ENCODE measurements at places on chromosomes 4 and X.
A peak's percentile ranks its signal among the peaks of the same experiment; 100 is the strongest.

DNA sequence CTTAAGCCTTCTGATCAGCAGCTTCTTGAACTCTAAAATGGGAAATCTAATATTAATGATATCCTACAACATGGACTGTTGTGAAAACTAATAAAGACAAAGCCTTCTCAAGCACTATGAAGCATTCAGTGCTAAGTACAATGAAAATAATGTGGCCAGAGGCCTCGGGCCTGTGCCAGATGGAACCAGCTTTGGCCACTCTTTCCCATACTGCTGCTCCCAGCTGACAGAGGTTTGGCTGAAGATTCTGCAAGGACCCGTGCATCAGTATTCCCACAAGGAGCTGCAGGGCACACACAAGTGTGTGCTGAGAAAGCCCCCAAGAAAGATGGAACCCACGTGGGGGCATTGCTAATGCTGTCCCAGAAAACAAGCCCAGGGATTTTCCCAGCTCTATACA lies 60.5 kb upstream of the RPL34 start:
- DNase-seq: no peak

- DNase-seq: no peak
Measured at GRCh38 chr4:21885241-21885640, 63.3 kb downstream of the KCNIP4 start.

DNA sequence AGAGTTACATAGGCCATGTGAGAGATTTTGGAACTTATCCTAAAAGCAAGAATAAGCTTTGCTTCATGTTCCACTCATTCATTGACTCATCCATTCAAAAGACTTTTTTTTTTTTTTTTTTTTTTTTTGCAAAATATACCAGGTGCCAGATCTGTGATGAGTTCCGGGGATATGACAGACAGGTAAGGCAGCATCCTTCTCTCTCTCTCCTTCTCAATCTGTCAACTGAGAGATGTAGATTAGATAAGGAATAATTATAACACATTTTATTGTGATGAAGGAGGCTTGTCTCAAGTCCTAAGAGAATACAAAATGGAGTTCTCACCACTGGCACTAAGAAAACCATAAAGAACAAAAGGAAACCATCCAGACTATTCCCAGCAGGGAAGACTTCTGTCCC lies 190.2 kb upstream of the CPEB2 start:
- DNase-seq: no peak

- no peak for DNase-seq
Measured at GRCh38 chr4:75555294-75556164, at the start of gene ODAPH. ODAPH (plus strand) TSS chr4:75556066; CDS start chr4:75556083, 17 bp downstream.

DNA sequence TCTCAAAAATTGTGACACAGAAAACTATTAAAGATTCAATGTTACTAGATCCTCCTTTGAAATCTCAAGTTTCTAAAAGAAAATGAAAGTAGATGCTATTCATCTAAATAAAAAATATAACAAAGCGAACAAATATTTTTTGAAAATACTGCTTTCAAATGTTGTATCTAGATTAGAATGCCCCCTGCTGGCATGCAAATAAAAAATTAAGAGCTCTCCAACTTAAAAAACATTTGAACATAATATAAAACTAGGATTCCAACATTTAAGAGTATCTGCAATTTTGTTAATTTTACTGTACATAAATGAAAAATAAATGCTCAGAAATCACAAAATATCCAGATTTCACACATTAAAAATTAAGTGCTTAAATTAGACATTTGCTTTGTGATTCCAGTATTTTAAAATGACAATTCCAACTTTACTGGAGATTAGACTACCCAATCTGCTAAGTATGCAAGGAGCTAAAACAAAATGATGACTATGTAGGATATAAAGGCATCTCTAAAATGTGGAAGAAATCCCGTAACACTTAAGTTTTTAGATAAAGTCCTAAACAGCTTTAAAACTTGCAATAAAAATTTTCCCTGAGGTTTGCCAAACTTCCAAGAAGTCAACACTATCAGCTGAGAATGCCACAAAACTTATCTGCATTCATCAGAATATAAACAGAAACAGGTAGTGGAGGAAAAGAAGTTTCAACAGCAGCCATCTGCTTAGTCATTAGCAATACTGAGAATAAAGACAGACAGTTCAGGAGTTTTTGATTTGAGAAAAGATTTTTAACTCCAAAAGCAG lies 32.7 kb downstream of the DHX15 start:
- no peak for DNase-seq

DNA sequence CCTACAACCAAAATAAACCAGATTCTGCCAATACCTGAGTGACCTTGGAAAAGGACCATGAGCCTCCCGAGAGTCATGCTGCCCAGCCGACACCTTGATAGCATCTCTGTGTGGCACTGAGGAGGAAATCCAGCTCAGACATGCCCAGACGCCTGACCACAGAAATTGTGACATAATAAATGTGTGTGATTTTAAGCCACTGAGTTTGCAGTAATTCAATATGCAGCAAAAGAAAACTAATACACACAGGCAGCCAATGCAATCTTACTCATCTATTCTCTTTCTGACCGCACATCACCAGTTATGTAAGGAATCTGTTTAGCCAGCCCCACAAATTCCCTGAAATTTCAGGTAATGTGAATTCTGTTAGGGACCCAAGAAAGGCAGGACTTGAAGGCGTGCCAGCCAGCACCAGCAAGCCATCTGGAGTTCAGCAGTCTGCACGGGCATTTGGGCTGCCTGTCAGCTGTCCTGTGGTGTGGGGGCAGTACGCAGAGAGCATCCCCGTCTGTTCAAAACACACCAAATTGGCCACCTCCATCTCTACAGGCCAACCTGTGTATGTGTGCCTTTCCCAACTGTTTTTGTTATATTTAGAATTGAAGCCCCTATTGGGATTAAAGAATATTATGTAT lies 176.4 kb downstream of the NLGN4X start:
- DNase-seq: no peak

DNA sequence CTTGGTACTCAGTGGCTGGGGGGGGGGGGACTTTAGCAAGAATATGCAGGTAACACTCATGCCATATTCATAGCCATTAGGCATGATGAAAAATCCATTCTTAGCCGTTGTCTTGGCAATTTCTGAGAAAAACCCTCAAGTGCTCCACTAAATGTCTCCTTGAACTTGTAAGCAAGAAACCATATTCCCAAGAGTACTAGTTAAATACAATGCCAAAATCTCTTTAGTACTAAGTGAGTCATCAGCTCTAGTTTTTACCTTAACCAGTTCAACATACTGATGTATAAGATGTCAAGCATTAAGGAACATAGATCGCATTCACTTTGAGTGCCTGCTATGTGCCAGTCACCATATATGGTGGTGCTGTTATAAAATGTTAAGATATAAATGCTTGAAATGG lies 27.5 kb downstream of the UBE2D3 start:
- DNase-seq: no peak

GRCh38 chrX:17703201-17703600 lies 34.1 kb upstream of the SCML1 start:
- no peak for DNase-seq

DNA sequence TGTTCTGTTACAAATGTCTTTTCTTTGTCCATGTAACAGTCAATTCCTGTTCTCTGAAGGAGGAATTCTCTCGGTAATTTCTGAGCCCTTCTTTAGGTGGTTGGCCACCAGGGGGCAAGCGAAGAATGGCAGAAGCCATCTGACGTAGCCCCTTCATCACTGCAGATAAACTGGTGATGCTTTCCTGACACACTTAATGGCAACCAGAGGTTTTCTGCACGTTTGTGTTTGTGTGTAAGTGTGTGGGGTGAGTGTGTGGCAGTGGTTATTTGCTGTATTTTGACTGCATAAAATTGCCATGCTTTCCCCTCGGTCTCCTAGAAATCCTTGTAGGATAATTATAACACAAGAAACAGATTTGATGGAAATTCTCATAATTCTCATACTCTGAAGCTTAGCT lies 64.8 kb upstream of the STOX2 start:
- DNase-seq: peak; percentile 72

DNA sequence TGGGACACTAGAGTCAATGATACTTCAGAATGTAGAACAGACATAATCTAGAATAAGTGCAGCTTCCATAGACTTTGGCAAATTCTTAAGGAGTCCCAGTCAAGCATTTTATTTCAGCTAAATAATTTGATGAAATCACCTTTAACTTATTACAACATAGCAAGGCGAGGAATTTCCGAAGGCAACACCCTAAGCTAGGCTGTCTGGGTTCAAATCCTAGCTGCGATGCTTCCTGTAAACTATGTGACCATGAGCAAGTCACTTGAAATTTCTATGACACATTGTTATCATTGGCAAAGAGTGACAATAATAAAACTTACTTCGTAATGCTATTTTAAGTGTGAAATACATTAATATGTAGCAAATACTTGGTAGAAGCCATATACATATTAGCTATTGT lies 679.1 kb downstream of the DMD start:
- no peak for DNase-seq

DNA sequence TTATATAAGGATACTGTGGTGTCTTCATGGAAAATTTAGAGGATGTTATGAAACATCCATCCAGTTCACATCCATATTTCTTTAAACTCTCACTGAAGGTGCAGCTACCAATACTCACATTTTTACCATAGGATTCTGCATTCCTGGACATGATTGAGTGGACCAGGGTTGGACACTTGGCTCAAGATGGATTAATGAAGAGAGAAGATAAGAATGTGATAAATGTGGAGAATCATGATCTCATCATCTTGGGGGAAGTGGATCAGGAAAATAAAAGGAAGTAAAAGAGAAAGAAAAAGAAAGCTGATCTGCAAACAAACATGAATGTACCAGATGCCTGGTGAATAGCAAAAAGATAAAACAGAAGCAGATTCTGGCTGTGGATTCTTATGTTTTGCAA lies 175.4 kb downstream of the NPFFR2 start:
- no peak for DNase-seq

- no peak for DNase-seq
Measured at GRCh38 chrX:41933546-41933945, 10.2 kb upstream of the CASK start.

DNA sequence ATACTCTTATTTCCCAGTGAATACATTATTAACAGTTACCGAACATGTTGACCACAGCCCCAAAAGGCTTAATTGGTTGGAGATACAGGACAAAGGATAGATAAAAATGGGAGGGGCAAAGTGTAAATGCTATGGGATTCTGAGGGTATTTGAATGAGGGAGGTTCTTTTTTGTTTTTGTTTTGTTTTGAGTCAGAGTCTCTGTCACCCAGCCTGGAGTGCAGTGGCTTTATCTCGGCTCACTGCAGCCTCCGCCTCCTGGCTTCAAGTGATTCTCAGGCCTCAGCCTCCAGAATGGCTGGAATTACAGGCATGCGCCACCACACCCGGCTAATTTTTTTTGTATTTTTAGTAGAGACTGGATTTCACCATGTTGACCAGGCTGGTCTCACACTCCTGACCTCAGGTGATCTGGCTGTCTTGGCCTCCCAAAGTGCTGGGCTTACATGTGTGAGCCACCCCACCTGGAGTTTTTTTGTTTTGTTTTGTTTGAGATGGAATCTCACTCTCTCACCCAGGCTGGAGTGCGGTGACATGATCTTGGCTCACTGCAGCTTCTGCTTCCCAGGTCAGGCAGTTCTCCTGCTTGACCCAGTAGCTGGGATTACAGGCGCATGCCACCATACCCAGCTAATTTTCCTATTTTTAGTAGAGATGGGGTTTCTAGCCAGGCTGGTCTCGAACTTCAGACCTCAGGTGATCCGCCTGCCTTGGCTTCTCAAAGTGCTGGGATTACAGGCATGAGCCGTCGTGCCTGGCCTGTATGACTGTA lies 9.0 kb downstream of the UBE2K start:
- no peak for DNase-seq

DNA sequence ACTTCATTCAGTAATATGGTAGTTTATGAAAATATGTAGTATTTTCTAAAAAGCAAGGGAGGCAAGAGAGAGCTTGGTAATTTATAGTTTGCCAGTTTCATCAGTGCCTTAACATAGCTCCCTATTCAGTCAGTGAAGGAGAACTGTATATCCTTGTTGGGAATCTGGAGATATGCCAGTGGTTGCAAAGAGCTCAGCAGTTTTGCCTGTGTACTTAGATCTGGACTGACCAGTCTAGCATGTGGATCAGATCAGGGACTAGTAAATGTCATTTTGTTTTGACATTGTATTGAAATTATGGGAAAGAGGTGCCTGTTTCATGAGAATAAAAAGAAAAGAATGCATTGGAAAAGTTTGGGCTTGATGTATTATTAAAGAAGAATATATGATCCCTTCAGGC lies 88.6 kb downstream of the ZIC3 start:
- DNase-seq: no peak

DNA sequence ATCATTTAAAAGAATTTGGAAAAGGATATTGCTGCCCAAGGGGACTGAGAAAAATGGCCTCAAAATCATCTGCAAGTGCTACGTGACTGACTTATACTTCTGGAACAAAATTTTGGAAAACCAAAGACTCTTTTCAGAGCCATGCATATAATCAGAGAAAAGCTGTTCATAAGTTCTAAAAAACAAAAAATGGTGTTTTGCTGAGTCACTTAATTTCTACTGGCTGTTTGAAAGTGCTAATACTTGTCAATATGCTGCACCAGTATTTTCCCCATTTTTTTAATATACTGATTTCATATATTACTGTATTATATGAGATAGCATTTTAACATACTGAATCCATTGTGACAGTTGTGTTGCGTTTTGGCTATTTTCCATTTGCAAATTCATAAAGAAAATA lies 61.5 kb upstream of the ZMAT1 start:
- no peak for DNase-seq

DNA sequence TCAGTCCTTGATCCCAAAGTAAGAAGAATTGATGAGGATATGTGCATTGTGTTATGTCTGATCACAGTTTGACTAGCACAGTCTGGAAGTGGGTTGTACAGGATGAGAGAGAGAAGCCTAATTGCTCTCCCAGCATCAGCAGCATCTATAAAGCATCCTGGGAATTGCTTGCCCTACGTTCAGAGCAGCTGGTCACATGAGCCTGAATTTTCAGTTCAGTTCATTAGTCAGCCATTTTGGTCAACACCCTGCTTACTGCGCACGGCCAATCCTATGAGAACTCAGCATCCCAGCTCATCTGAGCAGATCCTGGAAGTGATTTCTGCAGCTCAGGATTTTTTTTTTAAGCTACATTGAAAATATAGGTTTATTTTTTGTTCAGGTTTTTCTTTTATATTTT lies at the start of gene RUFY3:
TSS of gene RUFY3 (plus strand) at position 218 of the 400 bp plus-strand sequence. CDS start 610 bp downstream, outside the sequence.
- DNase-seq: peak; percentile 63
